DMS 273 treated with DMSO at 0.1 percent for 48 hours (cell line): ENCODE measurements at places on chromosomes 2 and 18.

GRCh38 chr2:144586476-144586875 lies 66.6 kb upstream of the ZEB2 start:
- no peak for DNase-seq

DNA sequence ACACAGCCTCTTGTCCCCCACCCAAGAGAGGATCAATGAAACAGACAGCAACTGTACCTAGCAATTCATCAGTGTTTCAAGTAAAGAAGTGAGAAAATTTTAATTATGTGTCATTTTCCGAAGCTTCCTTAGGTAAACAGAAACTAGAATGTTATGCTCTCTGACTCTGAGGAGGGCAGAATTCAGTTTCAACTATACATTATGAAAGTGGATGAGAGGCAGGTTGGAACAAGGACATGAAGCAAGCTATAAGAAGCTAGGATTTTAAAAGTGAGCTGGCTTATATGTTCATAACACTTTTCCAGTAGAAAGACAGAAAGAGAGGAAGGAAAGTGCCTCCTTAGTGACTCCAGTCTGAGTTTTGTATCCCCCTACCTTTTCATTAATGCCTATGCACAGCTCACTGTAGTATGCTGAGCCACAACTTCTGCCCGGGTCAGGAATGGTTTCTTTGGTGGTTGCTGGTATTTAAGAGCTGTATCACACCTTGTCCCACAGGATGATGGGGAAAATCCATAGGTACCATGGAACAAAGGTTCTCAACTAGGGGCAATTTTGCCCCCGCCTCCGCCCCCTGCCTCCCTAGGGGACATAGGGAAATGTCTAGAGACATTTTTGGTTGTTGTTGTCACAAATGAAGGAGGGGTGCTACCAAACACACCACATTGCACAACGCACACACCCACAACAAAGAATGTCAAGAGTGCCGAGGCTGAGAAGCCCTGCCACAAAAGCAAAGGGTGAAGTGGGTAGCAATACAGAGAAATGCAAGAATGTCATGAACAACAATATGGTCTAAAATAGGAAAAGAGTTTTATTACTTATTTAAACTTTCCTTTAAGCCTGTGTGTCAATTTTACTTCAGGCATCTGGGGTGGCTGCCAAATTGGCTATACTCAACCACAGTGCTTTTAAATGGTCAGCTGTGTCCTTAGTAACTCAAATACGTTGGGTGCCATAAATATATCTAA lies 161.0 kb upstream of the ZFP36L2 start:
- DNase-seq = no peak

GRCh38 chr2:96533292-96534073 lies 3.1 kb upstream of the ARID5A start:
- no peak for DNase-seq

DNA sequence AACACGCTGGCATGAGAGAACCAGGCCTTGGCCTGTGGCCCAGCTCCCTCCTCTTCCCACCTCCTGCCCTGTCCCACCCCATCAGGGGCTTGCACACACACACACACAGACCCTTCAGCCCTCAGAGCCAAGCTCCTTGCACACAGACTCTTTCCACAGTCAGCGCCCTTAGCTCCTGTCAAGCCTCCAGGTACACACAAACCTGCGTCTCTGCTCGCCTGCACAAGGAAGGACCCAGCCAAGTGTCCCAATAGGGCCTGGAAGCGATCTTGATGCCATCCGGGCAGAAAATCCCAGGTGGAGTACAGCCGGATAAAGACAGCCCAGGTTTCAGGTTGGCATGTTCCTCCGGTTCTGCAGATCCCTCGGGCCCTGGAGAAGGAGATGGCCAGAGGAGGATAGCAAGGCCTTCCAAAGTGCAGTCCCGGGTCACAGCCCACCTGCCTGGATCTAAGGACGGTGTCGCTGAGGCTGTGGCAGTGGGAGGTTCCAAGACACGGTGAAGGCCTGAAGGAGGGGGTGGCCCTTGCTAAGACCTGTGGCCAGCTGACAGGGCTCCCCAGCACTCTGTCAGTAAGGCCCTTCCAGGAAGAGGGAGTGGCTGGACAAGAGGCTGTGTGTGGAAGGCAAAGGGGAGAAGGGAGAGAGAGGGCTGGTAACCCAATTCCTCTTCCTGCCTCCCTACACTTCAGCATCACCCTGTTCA lies 18.5 kb upstream of the STEAP3 start:
- no peak for DNase-seq

DNA sequence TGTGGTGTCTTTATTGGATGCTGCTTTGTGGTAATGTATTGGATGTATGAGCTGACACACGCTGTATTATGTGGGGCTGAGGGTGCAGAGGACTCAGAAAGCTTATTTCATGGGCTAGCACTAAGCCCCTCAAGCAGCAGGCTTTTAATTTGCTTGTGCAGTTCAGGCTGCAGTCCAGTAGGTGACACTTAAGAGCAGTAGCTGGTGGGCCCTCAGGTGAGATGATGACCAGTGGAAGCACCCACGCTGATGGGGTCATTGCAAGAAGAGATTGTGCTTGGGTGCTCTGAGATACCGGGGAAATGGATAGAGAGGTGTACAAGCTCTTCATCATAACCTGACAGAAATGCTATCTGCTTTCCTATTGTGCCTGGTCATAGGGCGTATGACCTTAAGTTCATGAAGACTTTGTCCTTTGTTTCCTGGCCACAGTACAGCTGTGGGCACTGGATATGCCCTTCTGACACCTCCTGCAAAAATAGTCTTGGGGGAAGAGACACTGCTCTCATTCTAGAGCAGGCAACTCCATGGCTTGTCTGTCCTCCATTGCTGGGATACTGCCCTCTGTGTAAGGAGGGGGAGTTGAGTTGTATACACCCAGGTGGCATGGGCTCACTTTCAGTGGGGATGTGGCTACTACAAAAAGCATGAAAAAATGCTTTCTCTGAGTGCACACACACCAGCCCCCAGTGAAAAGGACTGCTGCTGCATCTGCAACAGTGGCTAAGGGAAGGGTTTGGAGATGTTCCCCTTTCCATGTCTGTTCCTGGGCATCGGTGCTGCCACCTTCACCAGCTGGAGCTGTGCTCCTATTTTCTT lies 205.7 kb upstream of the ZSWIM2 start:
- DNase-seq = no peak

DNA sequence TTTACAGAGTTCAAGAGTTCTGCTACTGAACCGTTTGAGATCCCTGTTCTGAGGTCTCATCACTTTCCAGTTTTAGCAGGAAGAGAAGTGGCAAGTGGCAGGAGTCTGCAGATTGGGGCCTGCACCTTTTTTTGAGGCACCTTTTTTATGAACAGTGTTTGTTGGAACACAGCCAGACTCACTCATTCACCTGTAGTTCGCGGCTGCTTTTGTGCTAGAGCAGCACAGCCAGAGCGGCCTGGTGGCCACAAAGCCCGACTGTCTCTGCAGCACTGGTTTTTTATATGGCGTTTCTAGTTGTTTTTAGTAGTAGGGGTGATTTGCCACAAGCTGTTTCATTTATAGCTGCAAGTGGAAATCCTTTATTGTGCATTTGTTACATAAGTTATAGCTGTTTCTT lies 8.6 kb downstream of the ACP1 start:
- no peak for DNase-seq

DNA sequence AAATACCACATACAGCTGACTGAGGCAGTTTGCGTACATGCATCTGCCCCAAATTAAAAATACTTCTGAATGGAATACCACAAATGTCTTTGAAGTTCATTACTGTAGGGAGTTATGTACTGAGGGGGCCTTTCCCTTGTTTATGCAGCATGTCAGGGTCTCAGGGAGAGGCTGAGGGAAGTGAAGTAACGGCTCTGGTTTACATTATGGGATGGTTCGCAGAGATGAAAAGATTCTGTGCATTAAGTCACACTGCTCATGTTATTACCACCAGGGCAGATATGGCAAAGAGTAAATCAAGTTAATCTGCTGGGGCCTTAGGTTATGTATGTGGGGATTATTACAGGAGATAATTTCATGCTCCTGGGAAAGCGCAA lies 385.9 kb upstream of the RND3 start:
- no peak for DNase-seq

- DNase-seq = no peak
Measured at GRCh38 chr18:65752625-65753325, 2.0 kb downstream of the CDH7 start.
